ENCODE measurements at places on chromosomes 2 and 18.

DNA sequence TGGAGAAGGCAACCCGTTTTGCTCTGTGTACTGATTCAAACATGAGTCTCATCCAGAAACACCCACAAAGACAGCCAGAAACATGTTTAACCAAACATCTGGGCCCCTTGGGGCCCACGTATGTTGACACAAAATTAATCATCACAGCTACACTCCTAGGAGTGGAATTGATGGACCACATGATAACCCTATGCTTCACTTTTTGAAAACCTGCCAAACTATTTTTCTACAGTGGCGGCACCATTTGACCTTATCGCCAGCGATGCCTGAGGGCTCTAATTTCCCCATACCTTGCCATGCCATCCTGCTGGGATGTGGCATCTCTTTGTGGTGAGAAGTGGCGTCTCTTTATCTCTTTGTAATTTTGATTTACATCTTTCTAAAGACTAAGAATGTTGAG lies 38.5 kb downstream of the PSMG2 start:
- DNase-seq, result no peak

GRCh38 chr2:240573516-240574385 lies 5.5 kb downstream of the RNPEPL1 start:
- no peak for DNase-seq

DNA sequence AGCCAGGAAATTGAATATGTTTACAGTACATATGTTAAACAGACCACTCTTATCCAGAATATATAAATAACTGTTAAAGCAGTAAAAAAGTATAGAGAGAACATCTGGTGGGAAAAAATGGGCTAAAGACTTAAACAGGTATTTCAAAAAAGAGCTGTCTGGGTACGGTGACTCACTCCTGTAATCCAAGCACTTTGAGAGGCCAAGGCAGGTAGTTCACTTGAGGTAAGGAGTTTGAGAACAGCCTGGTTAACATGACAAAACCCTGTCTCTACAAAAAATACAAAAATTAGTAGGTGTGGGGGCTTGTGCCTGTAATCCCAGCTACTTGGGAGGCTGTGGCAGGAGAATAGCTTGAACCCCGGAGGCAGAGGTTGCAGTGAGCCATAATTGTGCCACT lies 171.4 kb upstream of the FSIP2 start:
- no peak for DNase-seq

- DNase-seq, result no peak
Measured at GRCh38 chr2:38634684-38635083, 31.2 kb upstream of the GALM start.

DNA sequence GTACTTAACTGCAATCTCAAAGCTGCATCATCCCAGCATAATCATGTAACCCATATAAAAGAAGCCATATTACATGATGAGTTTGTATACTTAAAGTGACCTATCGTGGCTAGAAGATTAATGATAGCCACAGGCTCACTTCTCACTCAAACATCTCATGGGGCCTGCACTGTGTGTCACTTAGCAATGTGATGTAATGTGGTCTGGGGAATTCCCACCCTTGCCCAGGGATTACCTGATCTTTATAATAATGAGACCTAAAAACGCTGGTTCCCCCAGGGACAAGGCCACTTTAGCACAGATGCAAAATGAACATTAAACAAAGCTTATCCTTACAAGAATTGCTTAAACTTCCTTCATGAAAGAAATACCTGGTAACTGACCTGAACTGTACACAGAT lies 427.1 kb upstream of the CNTNAP5 start:
- no peak for DNase-seq

DNA sequence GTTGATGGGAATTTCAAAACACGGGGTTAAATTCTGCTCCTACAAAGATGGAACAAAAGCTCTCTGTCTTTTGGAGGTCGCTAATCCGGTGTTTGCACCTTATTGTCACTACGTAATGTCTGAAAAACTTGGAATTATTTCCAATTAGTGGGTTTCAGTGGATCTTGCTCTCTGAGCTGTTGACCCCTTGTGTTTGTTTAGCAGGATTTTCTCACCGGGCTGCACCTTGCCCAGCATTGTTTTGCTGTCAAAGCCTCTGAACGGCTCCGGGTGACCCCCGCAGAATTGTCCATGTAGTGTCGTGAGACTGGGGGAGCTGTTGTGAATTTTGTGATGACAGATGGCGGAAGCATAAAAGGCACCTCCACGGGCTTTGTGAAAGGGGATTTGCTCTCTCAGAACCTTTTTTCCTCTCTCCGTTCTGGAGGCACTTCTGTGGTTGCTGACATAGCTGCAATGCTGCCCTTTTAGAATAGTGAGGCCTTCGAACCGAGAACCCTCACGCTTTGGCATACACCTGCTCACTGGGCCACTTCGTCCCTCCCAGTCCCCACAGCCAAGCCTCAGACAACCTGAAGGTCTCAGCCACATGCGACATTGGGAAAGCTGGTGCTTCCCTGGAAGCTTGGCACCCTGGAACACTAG lies 129.4 kb downstream of the ACOXL start:
- no peak for DNase-seq

DNA sequence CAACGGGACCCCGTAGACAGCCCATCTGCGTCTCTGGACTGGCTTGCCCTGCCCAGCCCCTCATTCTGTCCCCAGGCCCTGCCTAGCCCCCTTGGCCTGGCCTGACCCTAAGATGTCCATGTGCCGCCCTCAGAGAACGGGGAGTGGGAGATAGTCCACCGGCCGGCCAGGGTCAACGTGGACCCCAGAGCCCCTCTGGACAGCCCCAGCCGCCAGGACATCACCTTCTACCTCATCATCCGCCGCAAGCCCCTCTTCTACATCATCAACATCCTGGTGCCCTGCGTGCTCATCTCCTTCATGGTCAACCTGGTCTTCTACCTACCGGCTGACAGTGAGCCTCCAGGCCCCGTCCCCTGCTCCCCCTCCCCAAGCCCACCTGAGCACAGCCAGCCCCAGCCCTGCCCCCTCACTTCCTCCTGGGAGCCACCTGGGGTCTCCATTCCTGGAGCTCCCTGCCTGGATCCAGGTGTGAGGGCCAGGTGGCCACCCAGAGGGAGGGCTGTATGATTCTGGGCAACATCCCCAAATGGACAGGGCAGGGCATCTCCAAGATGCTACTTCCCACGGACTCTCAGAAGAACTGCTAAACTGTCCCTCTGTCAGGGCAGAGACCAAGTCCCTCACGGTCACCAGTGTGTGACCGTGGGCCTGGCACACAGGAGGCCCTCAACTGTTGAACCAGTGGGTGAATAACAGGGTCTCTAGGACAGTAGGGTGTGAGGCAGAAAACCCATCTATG lies 4.0 kb downstream of the CHRND start:
- no peak for DNase-seq

DNA sequence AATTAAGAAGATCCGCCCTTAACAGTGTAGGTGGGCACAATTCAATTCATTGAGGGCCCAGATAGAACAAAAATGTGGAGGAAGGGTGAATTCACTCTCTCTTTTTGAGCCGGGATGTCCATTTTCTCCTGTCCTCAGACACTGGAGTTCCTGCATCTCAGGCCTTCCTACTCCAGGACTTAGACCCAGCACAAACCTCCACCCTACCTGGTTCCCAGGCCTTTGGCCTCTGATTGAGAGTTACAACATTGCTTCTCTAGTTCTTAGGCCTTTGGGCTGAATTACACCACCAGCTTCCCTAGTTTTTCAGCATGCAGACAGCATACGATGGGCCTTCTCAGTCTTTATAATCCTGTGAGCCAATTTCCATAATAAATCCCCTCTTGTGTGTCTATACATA lies 87.8 kb upstream of the TMEM17 start:
- DNase-seq, result no peak

DNA sequence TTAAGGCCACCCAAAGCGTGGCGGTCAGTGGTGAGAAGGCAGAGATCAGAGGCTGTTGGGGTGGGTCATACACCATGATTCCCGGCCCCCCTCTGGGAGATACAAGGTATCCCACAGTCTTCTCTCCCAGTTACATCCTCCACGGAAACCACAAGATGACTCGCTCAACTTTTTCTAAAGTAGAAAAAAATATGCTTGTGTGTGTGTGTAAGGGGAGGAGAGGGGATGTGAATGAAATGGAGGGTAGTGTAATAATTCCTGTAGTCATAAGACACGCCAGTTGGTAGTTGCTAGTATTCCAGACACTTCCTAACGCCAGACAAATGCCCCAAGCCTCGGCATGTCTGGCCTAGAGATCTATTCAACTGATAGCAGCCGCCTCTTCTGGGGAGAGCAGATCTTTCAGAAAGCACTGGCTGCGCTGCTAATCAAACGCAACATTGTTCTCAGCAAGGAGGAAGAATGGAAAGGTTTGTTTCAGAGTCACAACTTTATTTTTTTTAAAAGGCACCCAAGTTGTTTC lies 143.5 kb downstream of the TGIF1 start:
- peak; percentile 65 for DNase-seq

DNA sequence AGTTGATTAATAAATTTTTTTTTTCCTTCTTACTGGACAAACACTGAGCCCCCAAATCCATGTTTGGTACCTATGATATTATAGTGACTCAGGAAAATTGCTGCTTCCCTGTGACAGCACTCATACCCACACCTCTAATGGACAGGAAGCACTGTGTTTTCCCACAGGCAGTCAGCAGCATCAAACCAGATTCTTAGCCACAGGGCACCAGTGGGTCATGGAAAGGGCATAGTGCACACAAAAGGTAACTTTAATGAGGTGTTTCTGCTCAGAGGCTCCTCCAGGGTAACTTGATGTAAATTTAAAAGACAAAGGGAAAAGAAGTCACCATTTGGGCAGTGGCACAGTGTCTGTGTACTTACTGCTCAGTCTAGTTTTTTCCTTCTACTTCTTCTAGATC lies 34.1 kb downstream of the SERPINB11 start:
- DNase-seq, result no peak

DNA sequence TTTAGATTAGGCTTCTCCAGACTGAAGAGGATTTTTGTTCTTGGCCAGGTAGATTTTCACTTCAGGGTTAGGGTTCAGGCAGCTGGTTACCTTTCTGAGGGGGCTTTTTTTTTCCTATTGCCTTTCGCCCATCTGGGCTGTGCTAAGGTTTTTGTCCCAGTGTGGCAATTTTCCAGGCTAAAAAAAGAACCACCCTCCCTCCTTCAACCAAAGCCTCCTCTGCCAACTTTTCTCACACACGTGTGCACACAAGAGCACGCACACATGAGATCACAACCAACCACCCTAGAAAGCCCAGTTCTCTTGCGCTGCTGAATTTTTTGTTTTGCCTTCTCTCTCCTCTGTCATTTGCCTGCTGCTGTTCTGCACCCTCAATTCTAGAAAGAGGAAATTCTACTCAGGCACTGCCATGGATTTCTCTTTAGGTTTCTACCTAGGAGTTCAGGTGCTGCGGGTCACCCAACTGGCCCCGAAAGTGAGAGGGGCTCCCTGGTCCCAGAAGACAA lies 8.5 kb upstream of the CXCR4 start:
- DNase-seq, result no peak

DNA sequence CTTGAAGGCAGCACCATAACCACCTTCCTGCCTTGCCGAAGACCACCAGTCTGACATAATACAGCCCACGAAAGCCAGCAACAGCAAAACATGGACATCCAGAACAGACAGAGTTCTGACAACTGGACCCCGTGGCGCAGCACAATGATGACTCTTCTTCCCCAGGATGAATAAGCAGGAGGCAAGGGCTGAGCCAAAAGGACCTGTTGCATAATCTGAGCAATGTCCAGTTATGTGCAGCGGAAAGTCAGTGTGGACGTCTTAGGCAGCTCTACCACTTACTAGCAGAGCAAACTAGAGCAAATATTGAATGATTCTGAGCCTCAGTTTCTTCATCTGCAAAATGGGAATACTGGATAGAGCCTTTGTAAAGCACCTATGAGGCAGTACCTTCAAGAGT lies 225.1 kb downstream of the ZBTB7C start:
- DNase-seq, result no peak

DNA sequence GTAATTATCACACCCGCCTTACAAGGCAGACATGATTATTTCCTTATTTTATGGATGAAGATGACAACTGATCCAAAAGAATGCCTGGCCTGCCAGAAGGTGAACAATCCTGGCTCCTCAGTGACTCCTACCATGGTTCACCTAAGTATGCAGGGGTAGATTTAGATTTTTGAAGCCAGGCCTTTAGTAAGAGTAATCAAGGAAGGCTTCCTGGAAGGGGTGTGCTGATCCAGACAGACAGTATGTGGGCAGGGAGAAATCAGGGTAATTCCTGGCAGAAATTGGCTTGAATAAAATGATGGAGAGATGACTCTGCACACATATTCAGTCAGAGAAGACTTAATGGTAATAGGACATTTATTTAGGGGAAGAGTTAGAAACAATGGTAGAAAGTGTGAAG lies 637.7 kb upstream of the FANCL start:
- DNase-seq, result no peak

- DNase-seq, result peak; percentile 45
Measured at GRCh38 chr2:20494241-20494640, 47.4 kb downstream of the RHOB start.

DNA sequence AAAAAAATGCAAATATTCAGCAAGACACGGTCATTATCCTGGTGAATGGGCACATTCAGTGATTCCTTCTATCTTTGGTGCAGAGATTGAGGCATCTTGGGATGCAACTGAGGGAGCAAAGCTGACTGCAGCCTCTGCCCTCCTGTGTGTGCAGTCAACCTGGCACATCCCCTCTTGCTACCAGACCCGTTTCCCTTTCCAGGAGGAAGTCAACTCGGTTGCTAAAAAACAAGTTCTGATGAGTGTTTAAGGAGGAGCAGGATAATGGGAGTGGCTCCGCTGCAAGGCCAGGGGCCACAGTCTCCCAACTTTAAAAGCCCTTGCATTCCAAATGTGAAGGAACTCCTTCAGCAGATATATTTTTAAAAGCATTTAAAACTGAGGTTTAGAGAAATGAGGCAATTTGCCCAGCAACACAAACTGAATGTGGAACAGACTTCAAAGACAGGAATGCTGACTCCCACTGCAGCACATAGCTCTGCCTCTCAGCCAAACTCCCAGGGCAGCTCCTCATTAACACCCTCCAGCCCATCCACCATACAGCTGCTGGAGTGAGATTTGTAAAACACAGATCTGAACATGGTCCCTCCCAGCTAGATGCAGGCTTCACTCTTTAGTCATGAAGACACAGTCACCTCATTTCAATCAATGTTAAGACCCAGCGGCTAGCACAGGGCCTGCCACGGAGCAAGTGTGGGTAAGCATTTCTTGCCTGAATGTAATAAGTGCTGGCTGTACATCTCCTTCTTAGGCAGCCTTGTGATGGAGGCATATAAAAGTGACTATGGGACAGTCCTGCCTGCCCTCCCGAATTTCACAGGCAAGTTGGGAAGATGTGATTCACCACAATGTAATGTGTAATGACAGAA lies 54.3 kb downstream of the VSNL1 start:
- peak; percentile 74 for DNase-seq

DNA sequence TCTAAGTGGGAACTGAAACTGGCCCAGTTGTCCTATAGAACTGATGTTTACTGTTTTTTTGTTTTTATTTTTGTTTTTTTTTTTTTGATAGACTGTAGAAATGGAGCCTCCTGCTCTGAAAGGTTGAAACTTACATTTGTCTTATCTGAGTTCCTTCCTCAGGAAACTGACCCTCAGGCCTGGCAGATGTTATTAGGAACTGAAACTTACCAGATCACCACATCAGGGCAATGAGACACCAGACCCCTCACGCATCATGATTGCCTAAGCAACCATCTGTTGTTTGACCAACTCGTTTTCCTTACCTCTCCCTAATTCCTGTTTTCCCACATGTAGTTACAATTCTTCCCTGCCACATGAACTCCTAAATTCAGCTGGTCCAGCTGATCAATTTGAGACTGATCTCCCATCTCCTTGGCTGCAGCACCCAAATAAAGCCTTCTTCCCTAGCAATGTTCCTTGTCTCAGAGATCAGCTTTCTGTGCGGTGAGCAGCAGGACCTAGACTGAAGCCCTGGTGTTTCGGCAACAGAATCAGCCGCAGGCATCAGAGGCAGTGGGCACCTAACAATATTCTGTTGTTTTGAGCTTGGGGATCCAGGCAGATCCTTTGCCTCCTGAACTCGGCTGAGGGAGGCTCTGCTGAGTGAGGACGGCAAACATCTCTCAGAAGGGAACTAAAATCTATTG lies 96.8 kb downstream of the MSH2 start:
- DNase-seq, result no peak
